ENCODE measurements at places on chromosomes 12 and 14.

DNA sequence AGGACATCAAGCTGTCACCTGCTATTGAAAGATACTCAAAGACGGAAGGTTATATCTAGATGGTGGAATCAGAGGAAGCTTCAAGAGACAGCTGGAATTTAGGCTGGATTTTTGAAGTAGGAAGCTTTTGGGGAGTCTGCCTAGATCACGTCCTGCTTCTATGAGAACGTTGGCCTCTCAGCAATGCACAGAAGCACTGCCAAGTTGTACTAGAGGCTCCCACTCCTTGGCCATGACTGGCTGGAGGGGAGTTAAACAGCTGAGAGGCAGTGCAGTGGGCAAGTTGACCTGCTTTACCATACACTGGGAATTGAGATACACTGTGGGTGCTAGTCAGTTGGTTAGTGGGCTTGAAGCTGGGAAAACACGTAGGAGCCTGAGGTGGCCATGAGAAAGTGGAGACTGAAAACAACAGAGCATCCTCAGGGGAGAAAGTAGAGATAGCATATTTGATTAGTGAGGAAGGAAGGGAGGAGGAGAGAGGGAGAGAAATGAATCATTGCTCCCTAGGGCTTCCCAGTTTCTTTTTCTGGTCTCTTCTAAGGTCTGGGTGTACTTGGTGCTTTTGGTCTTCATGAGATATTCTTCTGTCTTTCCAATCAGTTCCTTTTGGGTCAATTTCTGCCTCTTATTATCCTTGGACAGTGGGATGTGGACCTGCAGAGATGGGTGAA is 110.8 kb downstream of the EMP1 start:
- no peak for DNase-seq

GRCh38 chr14:46323404-46323762 is 328.2 kb downstream of the RPL10L start:
- no peak for DNase-seq

- no peak for DNase-seq
Measured at GRCh38 chr12:97821806-97822205, 359.2 kb downstream of the RMST start.

- DNase-seq: no peak
Measured at GRCh38 chr14:88496414-88496813, 58.4 kb downstream of the PTPN21 start.

DNA sequence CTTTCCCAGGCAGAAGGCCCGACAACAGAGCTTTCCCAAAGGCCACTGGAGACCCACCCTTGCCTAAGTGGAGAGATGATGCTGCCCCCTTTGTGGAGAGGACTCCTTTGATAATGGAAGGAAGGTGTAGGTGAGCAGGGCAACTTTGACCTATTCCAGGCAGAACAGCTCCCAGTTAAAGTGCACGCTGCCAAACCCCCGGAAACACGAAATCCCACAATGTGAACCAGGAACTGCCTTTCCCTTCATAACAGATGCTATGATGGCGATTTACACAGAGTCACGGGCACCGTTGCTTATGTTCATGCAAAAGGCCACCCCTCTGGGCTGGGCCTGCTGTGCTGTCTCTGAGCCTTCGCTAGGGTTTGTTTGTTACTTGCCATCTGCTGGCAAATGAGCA is 34.6 kb downstream of the PRIMA1 start:
- no peak for DNase-seq

- no peak for DNase-seq
Measured at GRCh38 chr14:104891121-104891551, 26.1 kb downstream of the CEP170B start.

GRCh38 chr12:57611108-57611826 is at the start of gene ARHGEF25:
Gene ARHGEF25 (plus strand): TSS chr12:57611435. CDS start chr12:57611895, 460 bp downstream.
- no peak for DNase-seq

DNA sequence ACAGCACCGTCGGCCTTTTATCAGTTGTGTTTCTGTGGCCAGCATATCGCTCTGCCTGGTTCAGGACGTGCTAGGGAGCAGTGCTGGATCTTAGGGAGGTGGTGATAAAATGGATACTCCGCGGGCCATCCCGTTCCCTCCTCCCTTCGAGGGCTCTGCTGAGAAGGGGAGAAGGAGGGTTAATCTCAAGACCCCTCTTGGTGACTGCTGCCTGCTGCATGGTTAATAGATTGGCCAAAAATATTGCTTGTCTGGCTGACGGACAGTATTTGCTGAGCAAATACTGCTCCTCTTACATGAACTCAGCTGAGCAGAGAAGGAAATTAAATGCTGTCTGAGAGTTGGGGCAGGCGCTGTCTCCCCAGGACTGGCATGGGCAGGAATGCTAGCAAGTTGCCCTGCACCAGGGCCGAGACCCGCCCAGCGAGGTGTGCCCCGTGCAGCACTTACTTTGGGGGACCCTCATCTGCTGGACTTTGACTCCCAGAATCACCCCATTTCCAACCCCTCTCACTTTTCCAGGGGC is 1.2 kb downstream of the FBRSL1 start:
- DNase-seq: no peak
